Left cardiac atrium (tissue), 4 donors: ENCODE measurements at places on chromosomes 11 and 22. TPM values are rescaled to one million over a fixed set of nuclear protein-coding genes. Genes with fewer than 3 reads are reported as not detected.

SMC1B gene
- total RNA-seq = not detected

OR4C45 gene
- total RNA-seq = not detected

KDM2A gene
- 38.2 TPM for total RNA-seq

SCUBE1 gene
- 3.3 TPM for total RNA-seq

TEX12 gene
- not detected for total RNA-seq

AQP11 gene
- total RNA-seq = 0.94 TPM

CSRP3 gene
- total RNA-seq = 1,159 TPM

MRGPRE gene
- total RNA-seq = not detected

SLC35E4 gene
- total RNA-seq = 2.3 TPM

CRYBB3 gene
- total RNA-seq = not detected

DNA sequence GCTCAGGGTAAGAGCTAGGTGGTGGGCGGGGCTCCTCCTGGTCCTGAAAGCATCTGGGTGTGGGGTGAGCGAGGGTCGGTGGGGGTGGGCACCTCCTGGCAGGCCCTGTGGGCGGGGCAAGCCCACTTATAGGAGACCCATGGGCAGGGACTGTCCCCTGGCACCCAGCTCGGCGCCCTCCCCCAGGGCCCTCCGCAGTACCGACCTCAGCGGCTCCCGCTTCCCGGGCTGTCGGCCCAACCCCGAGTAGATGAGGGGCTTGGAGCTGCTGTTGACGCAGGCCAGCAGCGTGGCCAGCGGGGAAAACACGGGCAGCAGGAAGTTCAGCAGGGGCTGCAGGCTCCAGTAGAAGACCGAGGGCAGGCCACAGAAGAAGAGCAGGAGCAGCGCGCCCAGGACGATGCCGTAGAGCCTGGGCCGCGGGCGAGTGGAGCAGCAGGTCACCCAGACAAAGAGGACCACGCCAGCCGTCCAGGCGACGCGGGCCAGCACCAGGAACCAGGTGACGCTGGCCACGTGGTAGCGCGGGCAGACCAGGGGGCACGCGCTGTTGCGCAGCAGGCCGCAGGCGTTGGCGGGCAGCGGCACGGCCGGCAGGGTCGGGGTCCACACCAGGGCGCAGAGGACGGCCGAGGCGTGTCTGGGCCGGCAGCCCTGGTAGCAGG lies 663 bp downstream of the MRGPRG start:
- DNase-seq = peak; percentile 17

DNA sequence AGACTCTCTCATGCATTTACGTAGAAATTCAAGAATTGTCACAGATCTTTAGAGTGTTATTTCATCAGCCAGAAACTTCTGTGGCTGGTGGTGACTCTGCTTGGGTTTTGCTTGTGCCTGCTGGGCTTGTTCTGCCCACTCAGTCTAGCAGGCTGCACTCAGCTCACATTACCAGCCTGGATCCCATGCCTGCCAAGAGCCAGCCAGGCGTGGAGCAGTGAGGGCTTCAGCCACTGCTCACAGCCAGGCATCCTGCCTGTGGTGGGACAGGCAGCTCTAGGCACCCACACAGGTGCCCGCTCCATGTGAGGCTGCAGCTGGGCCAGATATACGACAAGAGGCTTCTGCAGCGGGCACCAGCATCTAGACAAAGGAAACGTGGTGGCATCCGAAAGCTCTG lies 1213.3 kb upstream of the RAG2 start:
- no peak for DNase-seq

DNA sequence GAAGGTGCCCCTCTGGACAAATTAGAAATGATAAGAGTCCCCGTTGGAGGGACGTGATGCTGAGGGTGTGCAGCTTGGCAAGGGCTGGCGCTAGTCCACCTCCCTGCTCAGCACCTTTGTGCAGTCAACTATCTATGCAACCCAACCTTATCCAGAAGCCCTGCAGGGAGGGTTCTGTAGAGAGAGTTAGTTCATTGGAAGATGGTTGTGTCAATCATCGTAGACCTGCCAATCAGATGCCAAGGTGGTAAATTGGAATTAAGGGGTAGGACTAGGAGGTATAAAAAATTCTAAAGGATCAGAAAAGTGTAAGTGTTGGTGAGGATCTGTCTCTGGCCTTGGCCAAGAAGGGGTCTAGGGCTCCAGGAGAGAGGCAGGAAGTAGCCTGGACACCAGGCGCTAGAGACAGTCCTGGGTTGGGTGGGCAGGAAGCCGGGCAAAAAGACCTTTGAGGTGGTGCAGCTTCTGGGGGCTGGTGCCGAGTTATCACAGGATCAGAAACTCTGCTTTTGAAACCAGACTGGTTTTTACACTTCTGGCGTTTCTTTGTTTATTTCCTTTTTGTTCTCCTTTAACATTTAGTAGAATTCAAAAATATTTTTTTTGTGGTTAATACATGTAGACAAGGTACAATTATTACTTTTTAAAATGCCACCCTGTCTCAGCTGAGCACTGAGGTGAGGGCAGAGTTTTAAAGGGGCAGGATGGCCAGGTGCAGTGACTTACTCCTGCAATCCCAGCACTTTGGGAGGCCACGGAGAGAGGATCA lies 1.6 kb downstream of the C1QTNF6 start:
- DNase-seq = peak; percentile 14

- DNase-seq = no peak
Measured at GRCh38 chr11:116851626-116852025, 14.2 kb upstream of the APOA1 start.

DNA sequence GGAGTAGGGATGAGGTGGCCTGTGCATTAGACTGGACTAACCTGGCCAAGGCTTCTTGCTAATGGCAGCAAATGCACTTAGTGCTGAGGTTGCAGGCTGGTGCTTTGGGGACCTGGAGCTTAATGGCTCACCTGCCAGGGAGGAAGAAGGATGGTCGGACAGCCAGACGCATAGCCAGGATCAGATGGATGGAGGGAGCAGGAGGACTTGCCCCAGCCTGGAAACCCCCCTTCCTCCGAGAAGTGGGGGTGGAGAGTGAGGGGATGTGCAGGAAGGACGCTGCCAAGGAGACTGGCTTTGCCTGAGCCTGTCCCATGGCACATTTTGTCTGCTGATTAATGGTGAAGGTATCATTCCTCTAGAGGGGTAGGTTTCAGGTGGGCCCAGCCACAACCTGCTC lies 17.9 kb downstream of the IGLL1 start:
- no peak for DNase-seq

GRCh38 chr22:48955351-48956311 lies 872.0 kb downstream of the BRD1 start:
- DNase-seq = no peak

- DNase-seq = peak; percentile 93
Measured at GRCh38 chr22:36659762-36660509, 43.6 kb downstream of the CACNG2 start.

DNA sequence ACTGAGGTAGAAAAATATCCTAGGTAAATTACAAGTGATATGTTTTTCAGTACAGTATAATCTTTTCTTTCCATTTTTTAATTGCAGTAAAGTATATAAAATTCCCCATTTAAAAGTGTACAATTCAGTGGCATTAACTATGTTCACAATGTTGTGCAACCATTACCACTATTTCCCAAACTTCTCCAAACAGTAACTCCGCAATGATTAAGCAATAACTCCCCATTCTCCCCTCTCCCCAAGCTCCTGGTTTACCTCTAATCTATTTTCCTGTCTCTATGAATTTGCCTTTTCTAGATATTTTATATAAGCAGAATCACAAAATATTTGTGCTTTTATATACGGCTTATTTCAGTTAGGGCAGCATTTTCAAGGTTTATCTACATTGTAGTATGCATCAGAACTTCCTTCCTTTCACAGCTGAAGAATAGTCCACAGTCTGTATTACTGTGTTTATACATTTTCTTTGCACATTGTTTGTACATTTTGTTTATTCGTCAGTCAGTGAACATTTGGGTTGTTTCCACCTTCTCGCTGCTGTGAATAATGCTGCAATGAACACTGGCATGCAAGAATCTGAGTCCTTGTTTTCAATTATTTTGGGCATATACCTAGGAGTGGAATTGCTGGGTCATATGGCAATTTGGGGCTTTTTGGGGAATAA lies 110.7 kb downstream of the RPL27A start:
- no peak for DNase-seq

- DNase-seq = no peak
Measured at GRCh38 chr11:60834742-60835533, 7.0 kb upstream of the CCDC86 start.

- DNase-seq = no peak
Measured at GRCh38 chr11:27280140-27280539, 82.9 kb downstream of the CCDC34 start.

- no peak for DNase-seq
Measured at GRCh38 chr11:57223601-57224000, 13.4 kb downstream of the APLNR start.

DNA sequence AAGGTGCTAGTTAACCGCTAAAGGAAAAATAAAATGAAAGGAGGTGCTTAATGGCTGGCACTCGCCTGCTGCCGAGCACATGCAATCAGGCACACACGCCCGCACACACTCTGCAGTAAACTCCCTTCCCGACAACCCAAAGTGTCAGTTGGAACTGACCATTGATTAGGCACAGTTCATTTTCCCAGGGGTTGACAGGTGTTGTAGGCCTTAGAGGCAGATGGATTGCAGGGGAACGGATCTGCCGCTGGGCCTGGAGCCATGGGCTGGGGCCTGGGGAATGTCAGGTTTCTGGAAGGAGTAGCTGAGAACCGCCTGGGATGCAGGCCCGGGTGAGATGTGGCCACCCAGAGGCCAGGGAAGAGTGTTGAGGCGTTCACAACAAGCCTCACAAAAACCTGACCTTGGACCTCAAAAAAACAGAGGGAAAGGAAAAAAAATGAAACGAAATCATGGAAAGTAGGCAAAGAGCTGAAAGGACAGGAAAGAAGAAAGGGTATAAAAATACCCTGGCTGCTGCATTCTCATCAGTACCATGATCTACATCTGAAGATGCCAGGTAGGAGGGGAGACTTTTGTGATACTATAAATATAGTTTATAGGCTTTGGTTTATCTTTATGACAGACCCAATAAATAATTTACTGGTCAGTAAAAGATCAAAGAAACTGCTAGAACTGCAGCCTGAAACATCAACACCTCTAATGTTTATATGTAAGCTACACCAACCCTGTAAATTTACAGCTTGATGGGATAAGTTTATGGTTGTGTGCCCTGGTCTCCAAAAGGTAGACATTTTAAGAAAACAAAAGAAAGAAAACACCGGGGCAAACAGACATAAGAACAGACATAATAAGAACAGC lies 313.4 kb downstream of the BUD13 start:
- no peak for DNase-seq

DNA sequence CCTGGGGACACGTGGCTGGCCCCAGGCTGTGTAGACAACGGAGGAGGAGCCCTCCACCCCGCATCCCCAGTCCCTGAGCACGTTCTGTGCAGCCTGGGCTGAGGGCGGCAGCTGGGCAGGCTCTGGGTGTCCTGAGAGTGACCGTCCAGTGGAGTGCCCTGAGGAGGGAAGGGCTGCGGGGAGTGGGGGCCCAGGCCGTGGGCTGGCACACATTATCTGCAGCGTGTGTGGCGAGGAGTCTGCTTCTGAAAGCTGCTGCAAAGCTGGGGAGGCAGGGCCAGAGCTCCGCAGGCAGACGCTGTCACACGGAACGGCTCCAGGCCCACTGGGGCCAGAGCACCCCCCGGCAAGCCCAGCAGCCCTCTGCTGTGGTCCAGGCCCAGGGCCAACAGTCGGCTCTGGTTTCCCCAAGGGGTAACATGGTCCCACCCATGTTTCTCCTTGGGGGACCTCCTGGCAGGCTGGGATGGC lies 835 bp upstream of the ANO9 start:
- DNase-seq = peak; percentile 19

GRCh38 chr11:71397331-71397860 lies 50.8 kb downstream of the DHCR7 start:
- DNase-seq = no peak

DNA sequence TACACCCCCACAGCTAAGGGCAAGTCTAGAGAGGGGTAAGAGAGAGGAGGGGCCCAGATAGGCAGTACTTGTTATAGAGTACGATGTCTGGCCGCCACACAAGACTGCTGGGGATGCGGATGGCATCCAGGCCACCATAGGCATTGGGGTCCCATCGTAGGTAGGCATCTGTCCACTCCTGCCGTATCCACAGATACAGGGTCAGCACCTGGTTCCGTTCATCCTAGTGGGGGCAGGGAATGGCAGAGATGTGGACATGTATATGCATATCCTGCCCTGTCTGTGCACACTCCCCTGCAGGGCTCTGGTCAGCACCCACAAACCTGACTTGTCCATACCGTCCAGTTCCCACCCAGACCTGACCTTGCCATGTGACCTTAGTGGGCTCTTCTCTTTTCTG lies 2.1 kb downstream of the CHRNA10 start:
- no peak for DNase-seq

- DNase-seq = no peak
Measured at GRCh38 chr11:109680127-109680526, 258.1 kb downstream of the C11orf87 start.

DNA sequence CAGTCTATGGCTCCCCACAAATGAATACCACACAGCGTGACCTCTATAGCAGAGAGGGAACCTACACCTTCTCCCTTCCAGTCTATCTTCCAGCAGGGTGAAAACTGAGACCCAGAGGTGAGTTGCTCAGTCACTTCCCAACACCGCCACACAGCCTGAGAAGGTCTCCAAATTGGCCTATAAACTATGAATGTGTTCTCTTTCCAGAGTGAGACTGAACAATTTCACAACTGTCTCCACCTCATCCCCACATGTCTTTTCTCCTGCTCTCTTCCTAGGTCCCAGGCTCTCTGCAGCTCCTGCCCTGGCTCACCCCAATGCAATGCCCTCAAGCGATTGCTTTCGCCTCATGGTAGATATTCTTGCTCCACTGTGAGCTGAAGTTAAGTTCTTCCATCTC lies 14.0 kb downstream of the CLMP start:
- no peak for DNase-seq

GRCh38 chr22:41682033-41682807 lies 6.4 kb downstream of the SNU13 start:
- peak; percentile 87 for DNase-seq

GRCh38 chr11:126282736-126283591 lies at the start of gene TIRAP:
TIRAP (plus strand) TSS chr11:126283093; CDS start chr11:126290895, 7,802 bp downstream.
- peak; percentile 72 for DNase-seq

- DNase-seq = no peak
Measured at GRCh38 chr11:123562829-123563228, 91.6 kb downstream of the SCN3B start.

DNA sequence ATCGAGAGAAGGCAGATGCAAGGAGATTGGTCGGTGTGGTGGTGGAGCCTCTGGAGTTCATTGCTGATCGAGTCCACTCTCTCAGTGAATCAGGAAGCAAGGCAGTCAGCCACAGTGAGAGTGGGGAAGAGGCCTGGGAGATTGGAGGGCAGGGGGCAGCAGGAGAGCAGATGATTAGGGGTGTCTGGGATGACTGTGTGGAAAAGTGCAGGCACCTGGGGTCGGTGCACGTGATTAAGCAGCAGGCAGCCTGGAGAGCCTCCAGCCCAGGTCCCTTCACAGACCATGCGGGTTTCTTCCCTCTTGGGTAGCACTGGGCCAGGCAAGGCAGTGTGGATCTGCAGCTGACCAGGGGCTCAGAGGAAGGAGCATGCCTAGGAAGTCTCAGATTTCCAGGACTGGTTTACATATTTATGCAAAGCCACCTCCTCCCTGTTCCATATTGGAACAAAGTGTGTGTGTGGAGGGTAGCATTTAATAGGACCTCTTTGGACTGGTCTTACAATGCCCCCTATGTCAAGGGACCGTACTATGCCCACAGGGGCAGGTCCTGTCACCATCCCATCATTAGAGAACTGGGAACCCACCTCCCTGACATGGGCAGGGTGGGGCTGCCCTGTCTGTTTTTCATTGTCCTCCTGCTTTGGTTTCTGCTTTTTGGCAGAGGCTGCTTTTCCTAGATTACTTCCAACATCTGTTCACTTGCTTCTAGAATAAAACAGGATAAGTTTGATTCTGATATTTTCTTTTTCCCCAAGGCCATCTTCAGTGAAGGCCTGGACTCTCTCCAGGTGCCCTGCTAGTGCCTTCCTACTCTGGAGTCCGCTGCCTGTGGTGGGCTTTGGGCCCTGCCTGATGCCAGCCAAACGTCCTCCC lies 14.0 kb upstream of the GDPD5 start:
- no peak for DNase-seq
